Effector memory CD4-positive, alpha-beta T cell (primary cell): ENCODE measurements at places on chromosomes 2 and 18.

- no peak for DNase-seq
Observed at GRCh38 chr18:10015941-10016819, 102.4 kb downstream of the VAPA start.

DNA sequence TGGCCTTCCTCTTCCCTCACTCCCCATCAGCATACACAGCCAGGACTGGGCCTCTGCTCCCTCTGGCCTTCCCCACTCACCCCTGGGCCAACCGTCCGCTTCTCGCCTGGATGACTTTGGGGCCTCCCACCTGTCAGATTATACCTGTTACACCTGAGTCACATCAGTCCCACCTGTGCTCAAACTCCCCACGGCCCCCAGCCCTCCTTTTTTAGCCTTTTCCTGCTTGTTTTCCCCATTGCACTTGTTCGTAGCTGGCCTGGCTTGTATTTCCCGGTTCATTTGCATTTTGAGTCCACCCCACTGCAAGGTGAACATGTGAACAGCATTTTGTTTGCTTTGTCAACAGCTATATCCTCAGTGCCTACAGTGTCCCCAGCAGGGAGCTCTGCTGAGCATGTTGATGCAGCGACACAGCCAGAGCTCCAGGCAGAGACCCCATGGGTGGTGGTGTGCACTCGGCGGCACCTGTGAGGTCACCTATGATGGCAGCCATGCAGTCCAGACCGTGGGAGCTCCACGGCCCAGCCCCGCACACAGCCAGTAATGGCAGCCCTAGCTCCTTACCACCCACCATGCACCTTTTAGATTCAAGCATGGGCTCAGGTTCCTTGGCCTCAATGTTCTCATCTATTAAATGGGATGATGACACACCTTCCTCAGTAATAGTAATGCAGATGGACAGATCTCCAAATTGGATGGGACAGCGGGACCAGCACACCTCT, 276.4 kb upstream of the HS6ST1 start:
- no peak for DNase-seq

DNA sequence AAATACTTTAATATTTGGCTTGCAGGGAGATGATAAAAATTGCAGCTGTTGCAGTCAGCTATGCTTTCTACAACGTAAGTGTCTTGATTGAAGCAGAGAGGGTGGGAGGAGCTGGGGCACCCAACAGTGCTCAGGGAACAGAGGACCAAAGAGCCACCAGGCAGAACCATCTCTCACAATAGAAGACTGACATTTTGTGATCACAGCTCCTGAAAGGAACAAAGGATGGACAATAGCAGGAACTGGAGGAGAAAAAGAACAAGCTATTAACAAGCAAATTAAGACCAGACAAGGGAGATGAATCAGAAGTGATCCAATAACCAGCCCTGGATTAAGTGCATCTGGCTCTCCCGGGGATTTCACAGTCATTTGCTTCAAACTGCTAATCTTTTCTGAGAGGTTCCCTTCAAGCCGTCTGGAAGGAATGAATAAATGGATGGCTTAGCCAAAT, 65.7 kb upstream of the SMAD2 start:
- DNase-seq = no peak

- no peak for DNase-seq
Observed at GRCh38 chr2:69600425-69600824, 43.1 kb downstream of the AAK1 start.

GRCh38 chr18:25230658-25231326, 121.2 kb downstream of the ZNF521 start:
- DNase-seq = no peak

GRCh38 chr2:1661891-1662605, 82.3 kb downstream of the PXDN start:
- DNase-seq = no peak

DNA sequence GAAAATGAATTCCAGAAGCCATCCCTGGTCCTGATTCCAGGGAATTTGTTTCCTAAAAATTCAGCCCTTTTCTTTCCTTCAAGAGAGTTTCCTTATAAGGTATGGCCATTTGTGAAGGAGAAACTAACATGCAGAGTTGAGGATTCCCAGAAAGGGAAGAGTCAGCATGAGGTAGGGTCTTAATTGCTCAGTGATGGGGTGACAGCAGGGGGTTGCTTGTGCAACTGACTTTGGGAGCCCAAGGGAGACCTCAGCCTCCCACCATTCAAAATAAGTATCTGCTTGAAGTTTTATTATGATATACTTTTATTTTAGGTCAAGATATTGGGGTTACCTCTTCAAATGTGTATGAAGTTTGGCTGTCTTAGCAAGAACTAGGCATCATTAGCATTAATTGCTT, 74.9 kb upstream of the CELF4 start:
- no peak for DNase-seq

- DNase-seq = no peak
Observed at GRCh38 chr2:143600116-143600515, 470.9 kb downstream of the ARHGAP15 start.

DNA sequence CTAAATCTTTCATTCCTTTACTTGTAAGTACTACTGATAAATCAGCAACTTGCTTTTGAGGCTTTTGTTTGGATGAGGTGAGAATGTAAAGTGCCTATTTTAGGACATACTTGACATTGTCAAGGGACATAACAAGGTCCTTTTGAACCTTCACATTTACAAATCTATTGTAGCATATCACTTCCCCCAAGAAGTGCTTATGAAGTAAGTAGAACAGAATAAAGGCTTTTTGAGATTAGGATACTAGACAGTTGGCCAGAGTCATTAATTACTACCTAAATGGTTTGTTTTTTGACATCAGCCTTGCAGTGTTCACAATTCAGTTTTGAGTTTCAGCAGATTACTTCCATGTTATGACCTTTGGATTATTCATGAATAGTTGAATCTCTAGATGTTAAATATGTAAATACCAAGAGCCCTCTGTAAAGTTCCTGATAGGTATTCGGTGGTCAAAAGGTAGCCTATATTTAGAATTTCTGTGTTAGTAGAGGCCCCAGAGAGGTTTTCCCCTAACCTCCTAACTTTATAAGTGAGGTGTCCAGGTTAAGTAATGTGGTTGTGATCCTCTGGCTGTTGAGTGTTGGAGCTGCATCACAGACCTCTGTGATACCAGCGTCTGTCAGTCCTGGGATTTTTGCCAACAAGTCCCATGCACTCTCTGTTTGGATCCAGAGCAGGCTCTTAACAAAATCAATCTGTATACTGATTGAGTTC, 67.2 kb downstream of the LCLAT1 start:
- DNase-seq = no peak

GRCh38 chr2:69499242-69499641, 62.0 kb upstream of the NFU1 start:
- no peak for DNase-seq

DNA sequence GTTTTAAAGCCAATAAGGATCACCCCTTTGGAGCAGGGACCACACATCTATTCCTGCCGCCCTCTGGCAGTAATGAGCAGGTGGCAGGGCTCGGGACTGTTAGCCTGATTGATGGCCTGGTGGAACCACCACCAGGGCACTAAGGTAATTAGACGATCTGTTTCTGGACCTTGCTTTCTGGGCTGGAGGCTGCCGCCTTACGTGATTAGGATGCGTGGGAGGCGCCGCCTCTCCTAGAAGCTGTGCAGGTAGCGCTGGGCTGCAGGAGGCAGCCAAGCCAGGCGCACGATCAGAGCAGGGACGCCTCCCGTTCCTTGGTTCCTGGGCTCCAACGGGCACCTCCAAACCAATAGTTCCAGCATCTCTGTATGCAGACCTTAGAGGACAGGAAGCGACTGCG, 242.6 kb upstream of the RAB12 start:
- no peak for DNase-seq

DNA sequence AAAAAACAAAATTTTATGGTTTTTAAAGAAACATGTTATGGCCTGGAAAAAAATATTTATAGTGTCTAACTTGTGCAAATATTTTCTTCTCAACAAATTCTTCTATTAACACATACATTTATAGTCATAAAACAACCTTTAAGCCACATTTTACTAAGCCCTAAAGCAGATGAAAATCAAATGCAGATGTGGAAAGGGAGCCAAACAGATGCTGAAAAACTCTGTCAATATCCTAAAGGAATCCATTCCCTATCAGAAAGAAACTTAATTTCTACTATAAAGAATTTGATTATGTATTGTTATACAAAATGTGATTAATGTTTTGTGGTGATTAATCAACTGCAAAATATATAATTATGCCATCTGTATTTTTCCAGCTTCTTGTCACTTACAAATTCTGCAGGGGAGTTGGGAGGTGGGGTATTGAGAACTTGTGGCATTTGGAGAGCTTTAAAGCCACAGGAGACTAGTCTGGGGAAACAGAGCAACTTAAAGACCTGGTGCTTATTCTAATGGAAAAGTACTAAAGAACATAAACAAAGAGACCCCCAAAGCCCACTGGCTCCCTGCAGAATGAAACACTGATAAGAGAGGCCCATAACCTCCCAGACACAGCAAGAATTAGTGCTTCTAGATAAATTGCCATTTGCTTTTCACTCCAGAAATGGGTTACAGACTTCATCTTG, 1721.0 kb upstream of the PIK3C3 start:
- DNase-seq = no peak

DNA sequence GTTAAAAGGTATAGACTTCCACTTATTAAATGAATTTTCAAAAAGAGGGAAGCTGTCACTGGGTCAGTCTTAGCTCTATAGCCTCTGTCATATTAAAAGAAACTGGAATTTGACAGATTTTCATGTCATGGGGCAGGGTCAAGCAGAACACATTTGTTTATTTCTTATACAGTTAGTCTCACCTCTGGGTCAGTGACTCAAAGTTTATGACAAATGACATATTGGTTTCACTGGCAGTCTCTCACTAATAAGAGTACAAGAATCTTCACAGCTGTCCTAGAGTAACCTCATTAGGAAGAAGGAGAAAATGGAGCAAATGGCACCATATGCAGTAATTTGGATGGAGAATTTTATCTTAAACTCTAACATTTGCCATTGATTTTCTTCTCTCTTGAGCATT, 63.2 kb downstream of the MBD2 start:
- no peak for DNase-seq
